Amygdala (tissue), 56 donors: ENCODE measurements at places on chromosomes 16 and 17.

GRCh38 chr16:87555647-87556046 lies 46.7 kb upstream of the JPH3 start:
- DNase-seq, result no peak

GRCh38 chr16:19179546-19180490 lies 11.8 kb downstream of the SYT17 start:
- peak; percentile 28 for DNase-seq

DNA sequence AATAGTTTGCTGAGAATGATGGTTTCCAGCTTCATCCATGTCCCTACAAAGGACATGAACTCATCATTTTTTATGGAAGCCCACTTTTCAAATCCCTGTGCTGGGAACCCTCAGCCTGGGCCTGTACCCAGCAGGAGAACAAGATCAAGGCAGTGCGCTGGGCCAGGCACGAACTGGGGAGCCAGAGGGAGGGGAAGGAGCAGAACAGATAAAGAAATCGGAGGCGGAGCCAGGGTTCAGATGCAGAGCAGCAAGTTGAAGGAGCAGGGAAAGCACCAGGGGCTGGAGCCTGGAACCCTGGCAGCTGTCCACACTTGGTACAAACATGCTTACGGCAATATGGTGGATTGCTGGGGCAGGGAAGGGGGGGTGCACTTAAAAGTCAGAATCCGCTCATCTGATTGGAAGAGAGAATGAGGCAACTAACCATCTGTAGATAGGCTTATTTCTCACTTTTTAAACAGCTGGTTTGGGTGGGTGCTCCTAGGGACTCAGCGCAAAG lies 107.5 kb downstream of the NOG start:
- no peak for DNase-seq

DNA sequence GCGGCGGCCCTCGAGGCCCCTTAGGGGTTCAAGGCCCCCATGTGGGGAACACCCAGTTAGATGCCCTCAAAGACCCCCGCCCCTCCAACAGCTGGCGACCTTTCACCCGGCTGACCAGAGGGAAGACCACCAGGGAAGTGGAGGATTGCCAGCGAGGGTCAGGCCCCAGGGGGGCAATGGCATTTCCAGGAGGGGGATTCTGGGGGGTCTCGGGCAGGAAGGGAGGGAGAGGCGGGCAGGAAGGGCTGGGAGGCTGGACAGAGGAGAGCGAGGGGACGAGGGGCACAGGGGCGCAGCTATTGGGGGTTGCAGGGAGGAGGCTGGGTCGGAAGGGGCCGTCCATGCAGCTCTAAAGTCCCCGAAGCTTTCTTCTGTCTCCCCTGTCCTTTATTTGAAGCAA lies 139.5 kb downstream of the C16orf95 start:
- no peak for DNase-seq

DNA sequence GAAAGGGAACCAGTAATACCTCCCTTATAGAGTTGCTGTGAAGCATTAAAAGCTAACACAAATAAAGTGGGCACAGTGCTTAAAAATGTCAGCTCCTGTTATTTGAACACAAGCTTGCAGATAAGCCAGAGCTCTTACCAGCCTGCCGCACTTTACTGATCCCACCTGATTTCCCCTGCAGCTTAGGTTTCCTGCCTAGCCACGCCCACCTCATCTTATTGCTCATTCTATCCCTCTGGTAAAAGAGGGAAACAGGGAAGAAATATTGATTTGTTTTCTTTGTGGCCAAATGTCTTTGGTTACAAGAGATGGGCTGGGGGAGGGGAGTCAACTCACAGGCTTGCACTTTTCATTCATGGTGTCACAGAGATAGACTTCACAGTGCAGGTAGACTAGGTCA lies 9.6 kb upstream of the GP2 start:
- no peak for DNase-seq

GRCh38 chr17:75825149-75825552 lies 19.1 kb downstream of the UNC13D start:
- no peak for DNase-seq

- no peak for DNase-seq
Observed at GRCh38 chr16:87442581-87442966, 50.2 kb downstream of the ZCCHC14 start.

DNA sequence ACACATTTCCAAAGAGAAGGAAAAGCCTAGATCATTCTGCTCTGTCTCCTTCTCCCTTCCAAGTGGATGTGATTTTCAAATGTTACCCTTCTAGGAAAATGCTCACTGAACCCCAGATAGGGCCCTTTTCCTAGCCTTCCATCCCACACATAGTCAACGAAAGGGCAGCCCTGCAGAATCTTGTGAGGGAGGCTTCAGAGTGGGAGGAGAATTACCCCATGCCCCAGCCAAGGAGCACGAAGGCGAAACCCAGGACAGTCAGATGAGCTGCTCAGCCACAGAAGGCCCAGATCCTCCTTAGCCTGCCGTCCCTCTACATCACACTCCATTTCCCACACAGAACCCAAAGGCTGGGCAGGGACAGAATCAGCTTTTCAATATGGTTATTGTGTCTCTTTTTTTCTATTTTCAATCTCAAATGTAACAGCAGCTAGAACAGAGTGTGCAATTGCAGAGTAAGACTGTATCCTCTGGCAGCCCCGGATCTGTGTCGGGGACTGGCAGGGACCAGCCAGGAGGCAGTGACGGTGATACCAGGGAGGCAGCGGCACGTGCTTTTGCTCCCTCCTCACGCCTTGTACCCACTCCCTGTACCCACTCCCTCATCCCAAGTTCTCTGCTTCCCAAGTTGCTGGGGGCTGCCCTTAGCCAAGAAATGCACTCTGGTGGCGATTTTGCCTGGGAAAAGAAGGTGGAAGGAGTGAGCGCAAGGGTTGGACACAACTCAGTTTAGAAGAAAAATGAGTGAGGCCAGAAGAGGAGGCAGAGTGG lies 3.7 kb upstream of the SDK2 start:
- no peak for DNase-seq

- peak; percentile 71 for DNase-seq
Observed at GRCh38 chr17:18225121-18225641, at the start of gene LLGL1. Gene LLGL1, plus strand, starts transcription at chr17:18225635. Its CDS starts 48 bp downstream, at chr17:18225683.

DNA sequence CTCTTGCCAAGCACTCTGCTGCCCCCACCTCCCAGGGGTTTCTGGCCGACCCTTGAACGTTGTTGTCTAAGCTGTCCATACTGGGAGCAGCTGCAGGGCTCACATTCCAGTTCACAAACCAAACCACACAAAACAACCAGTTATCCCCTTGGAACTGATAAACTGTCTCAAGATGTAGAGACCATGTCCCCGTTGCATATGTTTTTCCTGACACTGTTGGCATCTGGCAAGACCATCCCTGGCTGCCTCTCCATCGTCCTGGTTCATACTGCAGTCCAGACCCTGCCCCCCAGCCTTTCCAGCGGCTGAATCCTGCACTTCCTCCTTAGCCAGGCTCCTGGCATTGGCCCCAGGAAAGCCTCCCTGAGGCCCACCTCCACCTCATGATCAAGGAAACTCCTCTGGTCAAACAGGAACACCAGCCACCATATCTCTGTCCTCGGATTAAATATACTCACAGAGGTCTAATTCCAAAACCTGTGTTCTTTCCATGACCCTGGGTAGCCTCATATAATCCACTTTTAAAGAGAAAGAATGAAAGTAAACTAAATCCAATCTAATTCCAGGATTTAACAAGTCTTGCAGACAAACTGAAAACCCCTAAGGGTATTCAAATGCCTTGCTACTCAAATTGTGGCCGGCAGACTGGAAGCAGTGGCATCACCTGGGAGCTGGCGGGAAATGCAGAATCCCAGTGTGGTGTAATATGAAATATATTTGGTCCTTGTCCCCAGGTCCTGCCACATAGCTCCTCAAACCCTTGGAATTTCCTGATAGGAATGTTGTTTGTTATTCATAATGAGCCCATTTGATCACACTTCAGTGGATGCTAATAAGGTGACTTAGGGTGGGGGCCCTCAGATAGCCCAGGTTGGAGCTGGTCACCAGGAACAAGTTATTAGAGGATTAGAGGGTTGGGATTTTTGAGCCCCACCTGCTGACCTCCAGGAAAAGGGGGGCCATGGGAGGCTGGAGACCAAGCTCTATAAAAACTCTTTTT lies 14.2 kb downstream of the GAS7 start:
- no peak for DNase-seq

GRCh38 chr17:44216694-44217093 lies 2.8 kb downstream of the UBTF start:
- DNase-seq, result no peak

- DNase-seq, result no peak
Observed at GRCh38 chr17:57415751-57416207, 159.5 kb downstream of the MSI2 start.

DNA sequence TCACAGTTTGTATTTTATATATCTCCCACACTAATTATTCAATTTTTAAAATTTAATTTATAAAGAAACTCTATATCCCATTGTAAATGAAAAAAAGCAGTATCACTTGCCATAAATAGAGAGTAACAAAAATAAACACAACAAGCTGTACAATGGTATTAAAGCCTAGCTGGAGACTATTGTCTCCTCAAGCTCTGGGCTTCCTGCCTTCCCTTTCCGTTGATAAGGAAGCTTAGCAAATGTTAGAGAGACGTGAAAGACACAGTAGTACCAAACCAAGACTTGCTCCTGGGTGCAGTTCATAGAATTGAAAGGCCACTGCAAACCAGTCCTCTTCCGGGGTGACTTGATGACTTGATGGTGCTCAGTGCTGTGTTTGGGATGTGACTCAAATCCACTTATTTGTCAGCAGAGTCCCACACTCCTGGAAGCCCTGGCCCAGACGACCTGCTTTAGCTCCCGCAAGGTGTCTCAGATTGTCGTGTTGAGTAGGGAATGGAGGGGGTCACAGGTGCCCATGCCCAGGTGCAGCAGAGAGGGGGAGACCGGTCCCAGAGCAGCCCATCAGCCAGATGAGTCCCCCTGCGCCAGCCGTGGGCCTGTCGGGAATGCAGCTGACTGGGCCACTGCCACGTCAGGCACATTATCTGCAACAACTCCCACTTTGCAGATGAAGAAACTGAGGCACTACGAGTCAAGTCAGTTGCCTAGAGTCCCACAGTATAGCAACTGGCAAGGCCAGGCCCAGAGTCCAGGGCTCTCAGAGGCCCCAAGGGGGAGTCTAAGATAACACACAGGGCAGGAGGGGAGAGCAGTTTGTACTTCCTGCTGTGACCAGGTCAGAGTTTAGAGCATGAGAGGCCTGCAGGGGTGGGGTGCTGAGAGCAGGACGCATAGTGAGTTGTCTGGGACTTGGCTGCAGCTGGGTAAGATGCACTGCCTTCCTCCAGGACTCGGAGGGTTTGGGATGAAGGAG lies 40.5 kb downstream of the PSME3IP1 start:
- DNase-seq, result no peak

GRCh38 chr16:72800524-72801161 lies 247.3 kb downstream of the ZFHX3 start:
- no peak for DNase-seq

- no peak for DNase-seq
Observed at GRCh38 chr17:56601591-56601990, 8.1 kb downstream of the NOG start.

- DNase-seq, result no peak
Observed at GRCh38 chr17:40623419-40624210, 24.0 kb downstream of the SMARCE1 start.

DNA sequence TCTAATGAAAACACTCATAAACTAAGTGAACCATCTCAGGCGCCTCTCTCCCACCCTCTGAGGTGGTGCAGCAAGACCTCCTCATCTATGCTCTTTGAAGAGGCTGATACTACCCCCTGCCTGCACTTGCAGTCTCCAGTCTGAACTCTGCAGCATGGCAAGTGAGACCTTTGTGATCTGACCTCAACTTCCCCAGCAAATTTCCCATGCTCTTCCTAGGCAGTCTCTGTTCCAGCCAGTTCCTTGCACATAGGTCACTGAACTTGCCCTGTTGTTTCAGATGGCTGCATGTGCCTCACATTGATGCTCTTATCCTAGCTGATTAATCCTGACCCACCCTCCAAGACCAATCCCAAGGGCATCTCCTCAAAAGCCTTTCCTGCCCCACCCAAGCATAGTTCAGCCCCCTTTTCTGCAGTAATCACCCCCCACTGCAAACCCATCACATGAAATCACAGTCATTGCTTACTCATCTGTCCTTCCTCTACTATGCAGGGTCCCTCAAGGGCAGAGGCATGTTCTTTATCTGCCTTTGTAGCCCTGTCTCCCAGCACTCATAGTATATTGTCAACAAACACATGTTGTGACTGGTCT lies 42.0 kb downstream of the TBX21 start:
- DNase-seq, result no peak

DNA sequence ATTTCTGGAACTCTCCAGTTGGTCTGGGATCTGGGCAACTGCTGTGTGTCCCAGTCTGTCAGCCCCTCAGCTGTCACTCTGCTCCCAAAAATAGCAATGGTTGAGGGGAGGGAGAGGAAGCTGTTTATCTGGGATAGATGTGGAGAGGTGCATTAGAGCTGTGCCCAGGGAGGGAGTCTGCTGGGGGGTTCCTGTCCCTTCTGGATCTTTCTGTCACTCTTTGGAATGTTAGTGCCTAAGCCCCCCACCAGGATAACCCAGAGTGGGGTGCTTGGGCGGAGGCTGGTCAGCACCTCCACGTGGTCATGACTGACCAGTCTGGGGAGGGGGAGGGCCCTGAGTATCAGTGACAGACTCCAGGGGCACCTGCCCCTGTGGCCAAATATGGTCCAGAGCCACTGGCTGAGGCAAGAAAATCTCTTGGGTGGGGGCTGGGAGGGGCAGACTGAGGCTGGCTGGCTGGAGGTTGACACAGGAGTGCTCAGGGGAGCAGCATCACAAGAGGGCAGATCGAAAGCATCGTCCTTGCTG lies at the start of gene UNC45B:
TSS of gene UNC45B (plus strand) at position 443 of the 531 bp plus-strand sequence. CDS start 447 bp downstream, outside the sequence.
- no peak for DNase-seq

GRCh38 chr17:76178124-76178523 lies 37.1 kb upstream of the FOXJ1 start:
- DNase-seq, result no peak

DNA sequence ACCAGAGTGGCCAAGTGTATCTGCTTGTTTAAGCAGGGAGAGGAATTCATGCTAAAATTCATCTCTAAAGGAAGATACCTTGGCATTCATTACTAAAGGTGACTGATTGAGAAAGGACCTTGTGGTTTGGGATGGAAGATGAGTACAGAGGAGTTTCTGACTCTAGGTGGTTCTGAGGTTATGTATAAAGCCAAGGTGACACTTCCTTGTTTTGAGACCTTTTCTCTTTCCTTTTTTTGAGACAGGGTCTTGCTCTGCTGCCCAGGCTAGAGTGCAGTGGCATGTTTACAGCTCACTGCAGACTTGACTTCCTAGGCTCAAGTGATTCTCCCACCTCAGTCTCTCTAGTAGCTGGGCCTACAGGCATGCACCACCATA lies 9.1 kb downstream of the ABHD15 start:
- DNase-seq, result no peak

- no peak for DNase-seq
Observed at GRCh38 chr17:80183581-80184422, 14.0 kb downstream of the CARD14 start.

DNA sequence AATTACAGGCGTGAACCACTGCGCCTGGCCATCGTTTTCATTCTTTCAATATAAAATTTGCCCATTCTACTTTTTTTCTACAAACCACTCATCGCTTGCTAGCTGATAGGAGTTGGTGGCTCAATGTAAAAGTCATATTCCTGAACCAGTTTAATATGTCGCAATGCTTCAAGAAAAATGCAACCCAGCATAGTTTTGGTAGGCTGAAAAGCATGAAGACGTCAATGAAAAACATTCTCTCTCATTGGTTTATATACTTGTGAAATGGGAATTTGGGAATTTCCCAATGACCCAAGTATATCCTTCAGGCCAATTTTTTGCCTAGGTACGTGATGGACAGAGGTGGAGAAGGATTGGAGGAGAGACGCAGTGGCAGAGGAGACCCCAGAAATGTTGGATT lies 26.9 kb downstream of the USP43 start:
- no peak for DNase-seq
